ENCODE measurements at places on chromosomes 6 and 20.

DNA sequence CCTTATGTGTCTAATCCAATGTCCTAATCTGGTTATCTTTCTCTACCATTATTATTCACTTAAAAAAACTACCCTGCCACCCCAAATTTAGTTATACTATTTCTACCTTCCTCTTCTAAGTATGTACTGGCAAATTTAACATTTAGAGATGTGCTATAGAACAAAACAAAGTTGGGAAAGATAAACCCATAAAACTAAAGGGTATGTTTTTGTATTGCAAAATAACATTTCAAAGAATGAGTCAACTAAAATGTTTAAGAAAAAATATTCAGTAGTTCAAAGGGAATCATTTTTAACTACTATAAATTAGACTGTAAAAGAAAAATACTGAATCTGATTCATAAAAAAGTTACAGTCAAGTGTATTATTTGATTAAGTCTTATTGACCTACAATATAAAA is 103.0 kb downstream of the LMBRD1 start:
- DNase-seq = no peak

DNA sequence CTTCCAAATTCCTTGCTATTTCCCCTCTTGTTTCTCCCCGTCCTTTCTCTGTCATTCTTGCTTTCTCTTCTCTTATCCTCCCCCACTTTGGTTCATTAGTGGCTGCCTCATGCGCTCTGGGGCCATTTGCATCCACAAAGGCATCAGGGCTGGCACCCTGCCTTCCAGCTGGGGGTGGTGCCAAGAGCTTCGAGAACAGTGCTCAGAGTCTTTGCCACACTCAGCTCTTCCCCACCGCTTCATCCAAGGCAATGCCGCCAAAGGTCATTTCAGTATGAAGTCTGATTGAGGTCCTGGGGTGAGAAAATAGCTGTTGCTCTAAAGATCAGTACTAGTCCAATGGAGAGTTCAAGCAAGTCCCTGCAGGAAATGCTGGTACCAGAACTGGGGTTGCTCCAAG is 22.7 kb downstream of the OLIG3 start:
- DNase-seq = no peak

DNA sequence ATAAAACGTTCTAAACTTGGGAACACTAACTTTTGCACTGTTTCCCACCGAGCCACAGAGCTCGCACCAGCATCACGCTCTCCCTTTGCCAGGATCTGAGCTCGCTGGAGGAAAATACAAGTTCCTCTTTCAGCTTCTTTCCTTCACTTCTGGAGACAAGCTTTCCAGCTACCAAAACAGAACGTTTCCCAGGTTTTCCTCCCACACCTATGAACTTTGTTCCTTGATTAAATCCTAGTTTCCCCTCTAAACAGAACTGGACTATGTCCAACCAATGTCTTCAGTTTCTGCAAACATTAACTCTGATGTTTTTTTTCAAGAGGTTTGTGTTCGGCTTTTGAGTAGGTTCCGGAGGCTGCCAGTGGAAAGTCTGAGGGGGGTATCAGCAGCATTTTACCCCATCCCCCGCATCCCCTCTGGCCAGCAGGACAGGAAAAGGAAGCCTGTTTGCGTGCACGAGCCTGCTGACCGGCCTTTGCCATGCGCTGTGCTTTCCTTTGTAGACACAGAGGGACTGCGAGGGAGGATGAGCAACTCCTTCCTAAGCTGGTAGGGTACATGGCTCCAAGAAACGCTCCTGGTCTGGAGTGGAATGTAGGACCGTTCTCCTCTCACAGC is 135.5 kb downstream of the LY86 start:
- DNase-seq = peak; percentile 80

- no peak for DNase-seq
These were observed 8.4 kb upstream of the NUP153 start for GRCh38 chr6:17714879-17715851.

DNA sequence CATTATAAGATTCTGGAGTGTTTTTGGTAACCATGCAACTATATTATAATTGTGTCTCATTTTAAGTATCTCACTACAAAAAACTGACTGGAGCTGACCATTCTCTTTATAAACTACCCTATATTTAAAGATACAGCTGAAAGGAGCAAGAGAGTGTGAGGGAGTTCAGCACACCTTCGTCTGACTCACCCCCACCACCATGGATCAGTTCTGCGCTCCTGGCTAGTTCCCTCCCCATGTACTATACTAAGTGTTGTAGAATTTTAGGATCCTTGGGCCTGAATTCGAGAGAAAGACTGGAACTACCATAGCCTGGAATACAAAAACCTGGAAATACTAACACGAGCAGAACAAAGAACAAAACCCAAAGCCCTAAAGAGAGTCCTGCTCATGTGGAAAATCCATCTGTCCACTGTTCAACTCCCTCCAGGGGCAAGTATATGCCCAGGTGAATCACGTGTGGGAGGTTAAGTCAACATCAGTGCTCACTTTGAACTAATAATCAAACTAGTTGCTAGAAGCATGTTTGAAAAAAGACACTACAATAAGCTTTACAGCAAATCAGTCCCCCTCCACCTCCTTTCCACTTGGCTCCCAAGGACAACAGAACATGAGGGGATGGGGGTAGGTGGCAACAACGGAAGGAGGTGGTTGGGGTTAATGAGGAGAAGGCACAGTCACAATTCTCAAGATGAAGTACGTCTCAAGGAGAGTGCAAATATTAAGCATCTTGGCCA is 46.8 kb downstream of the ELOVL5 start:
- DNase-seq = no peak

- DNase-seq = no peak
These were observed 167.5 kb downstream of the ZFAND3 start for GRCh38 chr6:37987018-37987417.

GRCh38 chr20:8867038-8867740 is 201.7 kb upstream of the PLCB4 start:
- DNase-seq = no peak

DNA sequence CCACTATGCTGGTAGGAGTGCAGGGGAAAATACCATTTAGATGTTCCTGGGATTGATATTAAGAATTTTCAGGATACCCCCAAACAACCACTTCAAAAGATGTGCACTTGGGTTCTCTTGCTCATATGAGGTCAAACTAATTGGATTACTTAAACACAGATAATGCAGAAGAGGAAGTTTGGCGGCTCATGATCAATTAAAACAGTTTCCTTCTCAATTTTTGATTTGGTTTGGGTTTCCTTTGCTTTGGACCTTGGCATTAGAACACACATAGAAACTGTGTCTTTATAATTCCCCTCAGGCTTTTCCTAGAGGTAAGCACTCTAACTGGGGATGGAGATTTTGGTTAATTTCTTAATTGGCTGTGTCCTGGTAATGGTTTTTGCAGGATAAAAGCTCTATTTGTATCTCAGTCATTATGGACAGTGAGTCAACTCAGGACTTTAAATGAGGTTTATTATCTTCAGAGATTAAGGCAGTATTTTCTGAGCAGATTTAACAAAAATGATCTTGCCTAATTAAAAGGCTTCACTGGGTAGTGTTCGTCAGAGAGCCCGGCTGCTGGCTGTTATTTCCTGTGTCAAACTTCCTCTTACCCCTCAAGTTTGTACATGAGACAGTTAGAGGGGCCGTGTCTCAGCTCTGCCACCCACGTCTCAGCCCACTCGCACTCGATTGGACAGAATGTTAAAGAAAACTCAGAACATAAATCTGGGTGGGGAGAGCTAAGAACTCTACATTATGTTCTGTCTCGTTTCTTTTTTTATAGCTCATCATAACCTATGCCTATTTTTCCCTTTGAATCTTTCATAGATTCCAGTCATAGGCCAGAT is 50.3 kb upstream of the PREP start:
- DNase-seq = peak; percentile 83

- DNase-seq = no peak
These were observed 6.5 kb downstream of the FKBP1A start for GRCh38 chr20:1386323-1386722.
